ENCODE measurements at places on chromosomes 6 and 20.
A peak's percentile ranks its signal among the peaks of the same experiment; 100 is the strongest.

GRCh38 chr6:53634184-53634631, 31.3 kb downstream of the KLHL31 start:
- no peak for DNase-seq

DNA sequence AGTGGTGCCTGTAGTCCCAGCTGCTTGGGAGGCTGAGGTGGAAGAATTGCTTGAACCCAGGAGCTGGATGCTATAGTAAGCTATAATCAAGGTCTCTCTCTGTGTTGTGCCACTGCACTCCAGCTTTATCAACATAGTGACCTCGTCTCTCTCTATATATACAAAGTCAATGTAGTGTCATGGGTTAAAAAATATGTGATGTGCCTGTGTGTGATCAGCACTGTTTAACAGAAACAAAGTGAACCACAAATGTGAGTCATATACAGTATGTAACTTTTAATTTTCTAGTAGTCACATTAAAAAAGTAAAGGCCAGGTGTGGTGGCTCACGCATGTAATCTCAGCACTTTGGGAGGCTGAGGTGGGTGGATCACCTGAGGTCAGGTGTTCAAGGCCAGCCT, 85.3 kb upstream of the RNF24 start:
- no peak for DNase-seq

- DNase-seq = no peak
Observed at GRCh38 chr20:3251806-3252205, 12.8 kb upstream of the SLC4A11 start.

DNA sequence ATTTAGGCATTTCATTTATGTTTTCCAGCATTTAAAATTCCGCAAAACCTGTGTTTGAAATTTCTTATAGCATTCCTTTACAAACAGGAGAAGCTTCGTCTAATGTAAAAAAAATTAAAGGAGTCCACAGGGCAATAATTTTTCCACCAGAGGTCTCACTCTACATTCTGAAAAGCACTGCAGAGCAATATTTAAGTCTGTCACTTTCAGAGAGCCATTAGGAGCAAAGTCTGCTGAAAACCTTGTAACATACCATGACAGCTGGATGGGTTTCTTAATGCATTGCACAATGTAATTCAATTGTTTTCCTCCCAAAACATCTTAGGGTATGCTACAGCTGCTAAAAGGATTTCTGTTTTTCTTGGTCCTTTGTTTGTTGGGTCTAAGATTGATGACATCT, 18.0 kb downstream of the BAG2 start:
- DNase-seq = peak; percentile 86

DNA sequence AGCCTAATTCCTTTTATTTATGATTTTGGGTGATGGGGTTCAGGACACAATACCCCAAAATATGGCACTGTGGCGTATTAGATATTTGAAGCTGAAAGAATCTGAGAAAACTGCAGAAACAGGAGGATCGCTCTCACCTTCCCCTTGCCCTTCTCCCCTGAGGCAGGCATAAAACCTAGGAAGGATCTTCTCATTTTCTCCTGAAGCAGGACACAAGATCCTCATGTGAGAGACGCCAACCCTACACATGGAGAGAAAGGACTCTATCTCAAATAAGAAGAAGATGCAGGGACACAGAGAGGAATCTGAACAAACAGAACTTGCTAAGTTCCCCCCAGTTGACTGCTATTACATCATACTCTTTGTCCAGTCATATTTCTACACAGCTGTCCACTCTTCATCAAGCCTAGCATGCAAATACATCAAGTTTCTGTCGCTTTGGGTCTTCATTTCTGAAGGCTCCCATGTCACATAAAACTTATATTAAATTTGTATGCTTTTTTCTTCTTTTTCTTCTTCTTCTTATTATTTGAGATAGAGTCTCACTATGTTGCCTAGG, 109.0 kb downstream of the DTNBP1 start:
- DNase-seq = no peak

- no peak for DNase-seq
Observed at GRCh38 chr6:72972579-72972978, 252.7 kb downstream of the KHDC1L start.

GRCh38 chr6:137165375-137166246, 7.8 kb downstream of the IL22RA2 start:
- no peak for DNase-seq

DNA sequence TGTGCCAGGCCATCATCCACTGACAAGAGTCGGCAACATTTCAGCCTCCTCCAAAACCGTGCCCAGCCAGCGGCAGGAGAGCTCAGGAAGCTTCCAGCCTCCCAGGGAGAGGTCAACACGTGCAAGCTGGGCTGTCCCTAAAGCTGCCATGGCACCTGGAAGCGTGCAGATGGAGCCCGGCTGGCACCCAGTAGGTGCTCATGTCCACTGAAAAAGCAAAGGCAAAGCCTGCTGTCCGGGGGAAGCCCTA, 14.4 kb upstream of the TLDC2 start:
- DNase-seq = no peak

All from adipocyte (in vitro differentiated cells).